Esophagus squamous epithelium (tissue), 5 donors: ENCODE measurements at places on chromosomes 5 and 9.

DNA sequence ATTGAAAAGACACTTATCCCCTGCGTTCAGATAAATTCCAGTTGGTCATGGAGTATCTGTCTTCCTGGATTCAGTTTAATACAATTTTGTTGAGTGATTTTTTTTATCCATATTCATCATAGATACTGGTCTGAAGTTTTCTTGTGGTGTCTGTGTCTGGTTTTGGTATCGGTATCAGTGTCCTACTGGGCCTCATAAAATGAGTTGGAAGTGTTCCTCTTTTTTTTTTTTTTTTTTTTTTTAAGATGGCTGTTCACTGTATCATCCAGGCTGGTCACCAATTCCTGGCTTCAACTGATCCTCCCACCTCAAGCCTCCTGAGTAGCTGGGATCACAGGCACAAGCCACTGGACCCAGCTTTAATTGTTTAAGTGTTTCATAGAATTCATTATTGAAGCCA, 2.9 kb upstream of the CAMSAP1 start:
- DNase-seq: no peak

DNA sequence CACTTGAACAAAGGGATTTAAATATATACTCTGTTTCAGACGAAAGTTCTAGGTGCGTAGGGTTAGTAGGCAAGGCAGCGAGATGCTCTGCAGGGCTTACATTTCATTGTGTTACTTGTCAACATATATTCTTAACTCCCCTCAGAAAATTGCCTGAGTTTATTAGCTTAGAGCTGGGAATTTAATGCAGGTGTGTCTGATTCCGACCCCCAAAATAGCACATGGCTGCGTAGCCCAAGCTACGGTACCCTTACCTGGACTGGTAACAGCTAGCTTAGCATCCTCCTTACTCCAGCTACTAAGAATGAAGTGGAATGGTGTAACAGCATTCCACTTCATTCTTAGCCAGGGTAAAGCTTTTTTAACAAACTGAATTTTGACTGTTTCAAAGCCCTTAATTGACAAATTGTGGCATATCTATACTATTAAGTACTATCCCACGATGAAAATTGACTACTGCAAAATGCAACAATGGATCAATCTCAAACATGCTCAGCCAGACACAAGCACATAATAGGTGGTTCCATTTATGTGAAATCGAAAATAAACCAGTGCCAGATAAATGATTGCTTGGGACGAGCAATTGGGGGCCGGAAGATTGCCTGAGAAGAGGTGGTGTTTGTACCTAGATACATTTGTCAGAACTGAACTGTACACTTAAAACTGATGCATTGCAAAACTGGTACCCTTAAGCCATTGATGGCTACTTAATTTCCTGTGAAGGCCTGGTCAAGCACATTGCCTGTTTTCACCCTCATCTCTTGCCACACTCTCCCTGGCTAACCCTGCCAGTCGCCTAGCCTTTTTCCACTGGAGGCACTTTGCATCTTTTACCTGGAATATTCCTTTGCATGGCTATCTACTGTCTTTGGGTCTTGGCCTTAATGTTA, 3.0 kb upstream of the FGF18 start:
- DNase-seq: no peak

GRCh38 chr5:71834601-71835000, 115.5 kb downstream of the CARTPT start:
- no peak for DNase-seq

DNA sequence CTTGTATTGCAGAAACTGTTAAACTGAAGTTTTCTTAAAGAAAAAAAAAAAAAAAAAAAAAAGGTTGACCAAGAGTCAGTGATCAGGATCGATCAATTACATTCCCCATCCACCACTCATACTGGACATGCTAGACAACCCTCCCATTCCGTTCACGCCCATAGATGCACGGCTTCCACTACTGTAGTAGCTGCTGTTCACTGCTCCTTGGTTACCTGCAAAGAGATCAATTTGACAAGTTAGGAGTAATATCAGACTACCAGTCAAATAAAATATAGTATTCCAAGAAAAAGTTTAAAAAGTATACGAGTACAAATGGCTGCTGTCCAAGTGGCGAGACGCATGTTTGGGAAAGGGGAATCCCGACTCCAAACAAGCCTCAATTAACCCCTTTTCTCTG, 8.7 kb downstream of the HNRNPH1 start:
- no peak for DNase-seq

GRCh38 chr9:121876255-121876654, 216.9 kb downstream of the TTLL11 start:
- DNase-seq: no peak

DNA sequence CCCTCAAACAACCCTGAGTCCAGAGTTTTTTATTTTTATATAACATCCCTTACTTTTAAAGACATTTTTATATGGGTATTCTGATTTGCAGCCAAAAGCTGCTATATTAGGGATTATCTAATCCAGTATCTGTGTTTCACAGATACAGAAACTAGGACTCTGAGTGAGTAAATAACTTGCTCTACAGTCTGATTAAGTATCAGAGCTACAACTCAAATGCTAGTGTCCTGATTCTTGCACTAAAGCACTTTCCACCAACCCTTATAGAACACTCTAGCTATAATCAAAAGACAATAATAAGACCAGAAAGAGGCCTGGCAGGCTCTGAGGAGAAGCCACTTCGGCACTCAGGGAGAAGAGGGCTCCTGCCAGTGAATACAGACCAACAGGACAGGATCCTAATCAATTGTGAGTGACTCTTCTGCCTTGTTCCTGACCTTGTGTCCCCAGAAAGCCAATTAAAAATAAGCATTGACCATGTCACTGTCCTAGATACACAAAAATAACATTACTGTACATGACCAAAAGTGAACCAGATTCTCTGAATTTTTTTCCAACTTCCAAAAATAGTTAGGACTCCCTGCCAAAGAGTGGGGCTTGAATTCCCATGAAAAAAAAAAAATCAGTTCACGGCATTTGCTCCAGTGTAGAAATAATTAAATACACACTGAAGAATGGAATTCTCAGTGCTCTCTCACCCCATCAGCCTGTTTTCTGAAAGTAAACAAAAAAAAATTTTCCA, 63.6 kb upstream of the MAP3K1 start:
- DNase-seq: no peak

DNA sequence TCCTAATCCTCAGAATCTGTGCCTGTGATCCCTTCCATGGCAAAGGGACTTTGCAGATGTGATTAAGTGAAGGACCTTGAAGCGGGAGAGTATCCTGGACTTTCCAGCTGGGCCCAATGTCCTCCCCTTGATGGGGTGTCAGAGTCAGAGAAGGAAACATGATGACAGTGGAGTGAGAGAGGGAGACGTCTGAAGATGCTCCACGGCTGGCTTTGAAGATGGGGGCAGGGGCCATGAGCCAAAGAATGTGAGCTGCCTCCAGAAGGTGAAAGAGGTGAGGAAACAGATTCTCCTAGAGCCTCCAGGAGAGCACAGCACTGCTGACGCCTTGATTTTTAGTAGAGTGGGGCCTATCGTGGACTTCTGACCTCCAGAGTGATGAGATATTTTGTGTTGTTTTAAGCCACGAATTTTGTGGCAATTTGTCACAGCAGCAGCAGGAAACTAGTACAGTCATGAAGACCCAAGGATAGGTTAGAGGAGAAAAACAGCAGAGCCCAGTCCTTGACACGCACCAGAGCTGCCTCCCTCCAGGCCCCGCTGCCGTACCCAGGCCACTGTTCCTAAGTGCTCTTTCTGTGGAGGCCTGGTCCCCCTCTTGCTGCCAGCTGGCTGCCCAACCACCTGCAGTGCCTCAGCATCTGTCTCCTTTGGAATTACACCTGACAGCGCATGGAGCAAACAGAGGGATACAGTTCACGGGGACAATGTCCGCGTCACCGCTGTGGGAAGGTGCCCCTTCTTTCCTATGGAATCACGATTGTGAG, 78.1 kb downstream of the MACROH2A1 start:
- no peak for DNase-seq

GRCh38 chr9:6931913-6932312, 174.1 kb downstream of the KDM4C start:
- DNase-seq: no peak

DNA sequence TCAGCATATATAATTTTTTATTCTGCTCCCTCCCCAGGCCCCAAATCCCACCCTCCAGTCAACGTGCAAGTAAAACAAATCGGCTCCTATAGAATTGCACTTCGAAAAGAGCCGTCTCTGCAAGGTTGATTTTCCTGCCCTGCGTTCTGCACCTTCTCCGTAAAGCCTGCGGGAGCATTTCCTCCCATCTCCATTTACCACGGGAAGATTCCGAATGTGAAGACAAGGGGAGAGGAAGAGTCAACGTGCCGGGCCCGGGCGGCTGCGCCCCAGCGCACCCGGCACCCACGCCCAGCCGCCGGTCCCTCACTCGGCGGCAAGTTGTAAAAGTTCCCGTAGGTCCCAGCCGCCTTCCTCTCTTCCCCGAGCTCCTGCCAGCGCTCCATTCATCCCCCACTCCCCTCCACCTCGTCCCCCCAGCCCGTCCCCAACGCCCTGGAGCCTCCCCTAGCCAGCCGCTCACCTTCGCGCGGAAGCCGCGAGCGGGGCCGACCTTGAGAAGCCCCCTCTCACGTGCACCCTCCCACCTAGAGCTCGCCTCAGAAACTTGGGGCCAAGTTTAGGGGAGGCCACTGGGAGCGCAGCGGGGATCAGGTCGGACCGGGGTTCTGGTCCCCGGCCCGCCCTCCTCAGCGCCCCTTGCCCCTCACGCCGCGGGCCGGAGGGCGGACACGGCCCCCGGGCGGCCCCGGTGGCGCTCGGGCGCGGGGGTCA, 431 bp downstream of the BNC2 start:
- DNase-seq: no peak

DNA sequence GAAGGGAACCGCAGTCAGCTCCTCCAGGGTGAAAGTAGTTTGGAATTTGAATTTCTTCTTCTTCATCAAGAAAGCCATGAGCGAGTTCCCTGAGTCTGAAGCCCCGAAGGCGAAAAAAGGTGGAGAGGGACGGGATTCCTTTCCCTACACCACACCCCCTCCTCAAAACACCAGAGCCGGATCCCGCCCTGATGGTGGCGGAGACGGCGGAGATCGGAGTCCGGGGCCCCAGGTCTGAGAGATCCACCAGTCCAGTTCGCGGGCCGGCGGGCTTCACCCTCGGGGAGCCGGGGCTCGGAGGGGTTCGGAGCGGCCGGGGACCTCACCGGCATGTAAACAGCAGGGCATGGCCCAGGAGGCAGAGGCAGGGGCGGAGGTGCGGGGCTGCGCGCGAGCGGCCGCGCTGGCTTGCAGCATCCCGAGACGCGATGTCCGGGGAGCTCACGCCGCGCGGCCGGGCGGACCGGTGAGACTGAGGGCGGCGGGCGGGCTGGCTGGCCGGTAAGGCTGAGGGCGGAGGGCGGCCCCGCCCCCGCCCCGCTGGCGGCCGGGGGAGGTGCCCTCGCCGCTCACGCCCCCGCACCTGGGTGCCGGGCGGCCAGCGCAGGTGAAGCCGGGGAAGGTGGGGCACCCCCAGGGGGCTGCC, 606 bp downstream of the EEIG1 start:
- DNase-seq: no peak

- DNase-seq: no peak
These were observed 67.8 kb downstream of the LHX2 start for GRCh38 chr9:124079176-124079925.

GRCh38 chr9:2729003-2729402, 11.7 kb downstream of the KCNV2 start:
- DNase-seq: no peak

DNA sequence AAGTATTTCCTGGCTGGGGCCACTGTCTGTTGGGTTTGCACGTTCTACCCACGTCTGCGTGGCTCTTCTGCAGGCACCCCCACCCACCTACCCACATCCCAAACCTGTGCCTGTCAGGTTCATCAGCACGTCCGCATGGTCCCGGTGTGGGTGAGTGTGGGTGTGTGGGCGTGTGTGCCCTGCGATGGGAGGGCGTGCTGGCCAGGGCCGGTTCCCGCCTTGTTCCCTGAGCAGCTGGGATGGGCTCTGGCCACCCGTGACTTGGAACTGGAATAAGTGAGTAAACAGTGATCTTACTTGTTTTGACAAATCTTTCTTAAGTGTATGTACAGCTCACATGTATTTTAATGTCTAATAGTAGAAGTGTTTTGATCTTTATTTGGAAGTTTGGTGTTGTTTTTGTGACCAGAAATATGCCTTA, 20.4 kb downstream of the ERGIC1 start:
- no peak for DNase-seq

DNA sequence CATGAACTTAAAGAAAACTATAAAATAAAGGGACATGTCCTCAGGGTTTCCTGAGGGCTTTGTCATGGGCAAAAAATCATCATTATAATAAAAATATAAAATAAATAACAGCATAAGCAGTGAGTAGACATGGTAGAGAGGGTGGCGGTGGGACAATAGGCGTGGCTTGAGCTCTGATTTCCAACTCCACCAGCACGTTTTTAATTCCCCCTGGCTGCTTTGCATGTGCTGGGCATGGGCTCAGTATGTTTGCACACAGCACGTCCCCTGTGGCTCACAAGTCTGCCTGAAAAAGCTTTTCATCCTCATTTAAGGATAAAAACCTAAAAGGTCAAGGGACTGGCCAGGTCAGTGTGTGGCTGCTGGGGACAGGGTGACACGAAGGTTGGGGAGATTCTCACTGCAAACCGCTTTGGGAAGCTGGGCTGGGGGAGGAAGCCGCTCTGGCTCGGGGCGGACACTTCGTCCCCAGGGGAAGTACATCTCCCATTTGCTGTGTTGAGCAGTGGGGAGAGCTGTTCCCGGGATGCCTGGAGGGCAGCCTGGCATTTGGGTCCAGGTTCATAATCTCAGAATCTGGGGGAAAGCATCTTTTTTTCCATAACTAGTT, 32.6 kb downstream of the NKX2-5 start:
- no peak for DNase-seq

- no peak for DNase-seq
These were observed 378.2 kb downstream of the ACTL7B start for GRCh38 chr9:108477529-108478006.

- no peak for DNase-seq
These were observed 452.9 kb downstream of the CSNK1G3 start for GRCh38 chr5:123964884-123965283.

- DNase-seq: no peak
These were observed 938 bp downstream of the NINJ1 start for GRCh38 chr9:93132946-93133680.

- DNase-seq: no peak
These were observed 235.3 kb downstream of the GABRB2 start for GRCh38 chr5:161311146-161311708.

GRCh38 chr9:131273856-131274673, 2.2 kb downstream of the FAM78A start:
- DNase-seq: no peak

GRCh38 chr9:83024506-83025125, 38.3 kb downstream of the RASEF start:
- no peak for DNase-seq

DNA sequence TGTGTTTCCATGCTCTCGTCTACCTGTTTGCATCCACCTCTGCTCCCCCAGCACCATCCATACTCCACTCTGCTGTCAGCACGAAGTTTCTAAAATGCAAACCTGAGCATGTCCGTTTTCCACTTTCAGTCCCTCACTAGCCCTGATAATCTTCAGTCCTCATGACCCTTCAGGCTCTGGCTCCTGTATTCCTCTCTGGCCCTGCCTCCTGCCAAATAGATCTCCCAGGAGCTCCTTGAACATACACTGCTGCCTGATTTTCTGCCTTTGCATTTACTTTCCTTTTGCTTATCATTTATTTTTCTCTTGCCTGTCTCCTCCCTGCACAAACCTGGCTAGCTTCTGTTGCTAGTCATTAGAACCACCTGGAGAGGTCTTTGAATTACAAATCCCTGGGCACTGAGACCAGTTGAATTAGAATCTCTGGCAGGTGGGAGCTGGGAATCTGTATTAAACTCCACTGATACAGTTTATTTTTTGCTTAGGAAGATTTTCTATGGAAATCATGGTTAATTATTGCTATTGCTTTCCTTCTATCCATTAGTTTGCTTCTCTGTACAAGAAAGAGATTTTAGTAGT, 18.5 kb downstream of the ARHGEF28 start:
- no peak for DNase-seq

- DNase-seq: no peak
These were observed 285.7 kb downstream of the AOPEP start for GRCh38 chr9:95012035-95012708.
